IMR-90 (cell line): ENCODE measurements at places on chromosomes 7 and 10. TPM values are rescaled to one million over a fixed set of nuclear protein-coding genes. Genes with fewer than 3 reads are reported as not detected.

Gene SUN3
- total RNA-seq, result not detected in 2 replicates

Gene UBE2H
- total RNA-seq, result 34.6 and 39.2 TPM in 2 replicates

Gene FAM25G
- not detected in 2 replicates for total RNA-seq

Gene NOS3
- total RNA-seq, result 0.28 and 0.72 TPM in 2 replicates

Gene RASSF4
- 5.9 and 6.1 TPM in 2 replicates for total RNA-seq

Gene CNNM1
- total RNA-seq, result 0.18 and 0.28 TPM in 2 replicates

Gene NRAP
- total RNA-seq, result not detected in 2 replicates

GRCh38 chr7:46220066-46220630 is 299.1 kb upstream of the IGFBP3 start:
- no peak overlapping the region for H3K27ac ChIP-seq
- no peak overlapping the region for H3K4me3 ChIP-seq
- DNase-seq, result peak; percentile 23
- H3K4me1 ChIP-seq, result no peaks in the 10 kb centered on the region
- H3K36me3 ChIP-seq, result no peaks in the 10 kb centered on the region
- H3K27me3 ChIP-seq, result peaks cover 2% of the 10 kb centered on the region; the same call in 1 of the 2 replicates

- H3K4me3 ChIP-seq, result no peak overlapping the region
- no peaks in the 10 kb centered on the region for H3K36me3 ChIP-seq
- no peaks in the 10 kb centered on the region for H3K27me3 ChIP-seq
- peaks cover 13% of the 10 kb centered on the region for H3K4me1 ChIP-seq
- no peak for DNase-seq
Measured at GRCh38 chr7:54995166-54995565, 23.7 kb upstream of the EGFR start.

- H3K27me3 ChIP-seq, result no peaks in the 10 kb centered on the region; the same call in 1 of the 2 replicates
- no peaks in the 10 kb centered on the region for H3K36me3 ChIP-seq
- no peak overlapping the region for H3K27ac ChIP-seq
- H3K4me3 ChIP-seq, result no peak overlapping the region
- no peak for DNase-seq
Measured at GRCh38 chr7:136146925-136147324, 169.8 kb upstream of the MTPN start.

GRCh38 chr10:62250594-62251198 is 17.9 kb downstream of the RTKN2 start:
- H3K4me3 ChIP-seq, result no peak overlapping the region
- no peaks in the 10 kb centered on the region for H3K27me3 ChIP-seq
- H3K4me1 ChIP-seq, result no peaks in the 10 kb centered on the region; the same call in 1 of the 2 replicates

DNA sequence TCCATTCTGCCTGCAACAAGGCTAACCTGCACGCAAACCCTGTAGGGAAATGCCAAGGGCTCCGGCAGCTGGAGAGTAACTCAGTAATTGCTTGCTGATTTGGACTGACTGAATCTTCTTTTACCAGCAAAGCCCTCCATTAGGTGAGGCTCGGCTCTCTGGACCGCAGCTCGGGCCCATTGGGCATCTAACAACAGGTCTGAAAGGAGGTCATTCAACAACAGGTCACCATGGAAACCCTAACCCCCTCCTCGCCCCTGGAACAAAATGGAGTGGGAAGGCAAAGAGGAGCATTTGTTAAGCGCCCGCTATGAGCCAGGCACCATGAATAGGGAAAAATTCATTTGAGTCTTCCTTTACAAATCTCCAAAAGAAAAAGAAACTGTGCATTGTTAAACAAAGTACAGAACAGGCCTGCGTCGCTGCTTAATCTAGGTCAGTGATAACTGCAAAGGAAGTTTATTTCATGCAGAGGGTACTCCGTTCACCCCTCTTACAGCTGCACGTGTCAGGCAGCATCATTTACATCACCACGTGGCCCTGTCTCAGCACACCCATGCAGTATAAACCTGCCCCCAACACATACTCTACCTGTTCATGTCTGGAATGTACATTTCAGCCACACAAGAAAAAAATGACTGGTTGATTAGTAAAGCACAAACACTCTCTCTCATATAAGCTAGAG is 248.8 kb upstream of the NEBL start:
- no peaks in the 10 kb centered on the region for H3K27me3 ChIP-seq
- H3K27ac ChIP-seq, result no peak overlapping the region
- H3K4me3 ChIP-seq, result no peak overlapping the region
- DNase-seq, result no peak
- no peaks in the 10 kb centered on the region for H3K4me1 ChIP-seq
- H3K36me3 ChIP-seq, result no peaks in the 10 kb centered on the region

DNA sequence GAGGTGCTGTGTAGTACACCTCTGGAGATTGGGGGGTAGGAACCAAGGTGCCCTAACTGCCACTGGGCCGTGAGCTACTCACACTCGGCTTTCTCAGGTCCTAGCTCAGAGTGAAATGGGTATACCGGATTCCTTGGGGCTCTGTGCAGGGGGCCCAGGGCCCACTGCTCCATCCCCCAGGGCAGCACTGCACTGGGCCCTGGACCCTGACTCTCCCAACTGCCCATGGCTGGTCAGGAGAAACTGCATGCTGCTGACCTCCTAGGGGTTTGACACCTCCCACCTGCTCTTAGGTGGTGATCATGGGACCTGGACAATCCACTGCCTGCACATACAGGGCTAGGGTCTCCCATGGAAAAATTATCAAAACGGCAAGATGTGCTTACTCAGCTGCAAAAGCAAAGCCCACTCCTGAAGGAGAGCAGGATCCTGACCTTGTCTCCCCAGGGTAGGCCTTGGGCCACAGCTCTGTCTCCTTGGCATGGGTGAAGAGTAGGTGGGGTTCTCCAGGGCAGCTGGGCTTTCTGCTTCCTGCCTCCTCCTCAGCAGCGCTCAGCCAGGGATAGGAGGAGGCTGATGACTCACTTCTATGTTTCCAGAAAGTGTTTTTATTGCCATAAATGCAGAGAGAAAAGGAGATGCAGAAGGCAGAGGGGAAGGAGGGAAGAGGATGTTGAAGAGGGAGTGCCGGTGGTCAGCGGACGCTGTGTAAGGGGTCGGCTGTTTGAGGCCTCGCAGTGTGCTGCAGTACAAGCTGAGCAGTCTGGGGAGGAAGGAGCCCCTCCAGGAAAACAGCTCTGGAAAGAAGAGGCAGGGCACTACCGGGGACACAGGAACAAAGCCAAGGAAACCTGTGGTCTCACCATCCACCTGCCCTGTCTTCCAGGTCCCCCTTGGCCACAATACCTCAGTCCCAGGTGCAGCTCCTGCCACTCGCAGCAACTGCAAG is 107.8 kb downstream of the ARHGAP22 start:
- no peak overlapping the region for H3K4me3 ChIP-seq
- H3K27me3 ChIP-seq, result no peaks in the 10 kb centered on the region
- peak; percentile 78 for DNase-seq
- peaks cover 23% of the 10 kb centered on the region for H3K4me1 ChIP-seq
- H3K36me3 ChIP-seq, result no peaks in the 10 kb centered on the region
- H3K27ac ChIP-seq, result peak overlapping the region; percentile 44; the same call in 1 of the 2 replicates

- H3K36me3 ChIP-seq, result no peaks in the 10 kb centered on the region
- DNase-seq, result no peak
- H3K27ac ChIP-seq, result no peak overlapping the region
Measured at GRCh38 chr10:132606031-132606491, 68.5 kb downstream of the INPP5A start.

DNA sequence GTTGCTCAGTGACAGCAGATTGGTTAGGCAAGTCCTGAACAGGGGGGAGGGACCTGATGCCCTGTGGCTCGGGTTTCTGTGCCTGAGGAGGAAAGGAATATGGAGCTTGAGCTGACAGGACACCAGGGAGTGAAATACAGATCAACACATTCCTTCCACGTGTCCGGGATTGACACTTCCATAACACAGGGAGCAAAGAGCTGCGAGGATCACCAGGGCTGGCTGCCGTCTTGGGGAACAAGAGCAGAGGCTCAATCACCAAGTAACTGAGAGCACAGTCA is 36.7 kb upstream of the EFCAB10 start:
- H3K27ac ChIP-seq, result no peak overlapping the region
- H3K36me3 ChIP-seq, result peaks cover 24% of the 10 kb centered on the region
- H3K27me3 ChIP-seq, result no peaks in the 10 kb centered on the region
- no peak overlapping the region for H3K4me3 ChIP-seq
- no peaks in the 10 kb centered on the region; the same call in 1 of the 2 replicates for H3K4me1 ChIP-seq

DNA sequence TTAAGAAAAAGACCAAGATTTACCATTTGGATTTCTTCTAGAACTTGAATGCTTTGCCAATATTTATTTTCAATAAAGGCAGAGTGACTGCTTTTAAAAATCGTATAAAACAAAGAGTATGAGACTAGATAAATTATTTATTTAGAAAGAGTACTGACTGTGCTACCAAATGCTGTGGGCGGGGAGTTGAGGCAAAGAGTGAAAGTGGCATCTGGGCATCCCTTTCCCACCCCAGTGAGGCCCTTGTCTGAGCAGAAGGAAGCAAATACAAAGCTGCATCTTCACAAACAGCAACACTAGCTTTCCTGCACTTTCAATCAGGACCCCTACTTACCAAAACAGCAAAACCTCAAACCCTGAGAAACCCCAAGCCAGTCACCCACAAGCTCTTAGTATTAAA is 34.9 kb downstream of the ITGB1 start:
- no peak overlapping the region for H3K4me3 ChIP-seq
- peaks cover 68% of the 10 kb centered on the region for H3K36me3 ChIP-seq
- H3K27me3 ChIP-seq, result no peaks in the 10 kb centered on the region
- H3K27ac ChIP-seq, result peak overlapping the region; percentile 3; the same call in 1 of the 2 replicates
- no peak for DNase-seq

- H3K27ac ChIP-seq, result no peak overlapping the region
- peaks cover 8% of the 10 kb centered on the region; the same call in 1 of the 2 replicates for H3K4me1 ChIP-seq
- no peak overlapping the region for H3K4me3 ChIP-seq
- peaks cover 72% of the 10 kb centered on the region for H3K27me3 ChIP-seq
- H3K36me3 ChIP-seq, result no peaks in the 10 kb centered on the region
Measured at GRCh38 chr10:102413806-102414561, 4.6 kb downstream of the PSD start.

- no peaks in the 10 kb centered on the region for H3K27me3 ChIP-seq
- H3K36me3 ChIP-seq, result no peaks in the 10 kb centered on the region
- H3K4me1 ChIP-seq, result no peaks in the 10 kb centered on the region
- DNase-seq, result no peak
- H3K27ac ChIP-seq, result no peak overlapping the region
Measured at GRCh38 chr7:49294611-49295010, 370.3 kb downstream of the CDC14C start.

DNA sequence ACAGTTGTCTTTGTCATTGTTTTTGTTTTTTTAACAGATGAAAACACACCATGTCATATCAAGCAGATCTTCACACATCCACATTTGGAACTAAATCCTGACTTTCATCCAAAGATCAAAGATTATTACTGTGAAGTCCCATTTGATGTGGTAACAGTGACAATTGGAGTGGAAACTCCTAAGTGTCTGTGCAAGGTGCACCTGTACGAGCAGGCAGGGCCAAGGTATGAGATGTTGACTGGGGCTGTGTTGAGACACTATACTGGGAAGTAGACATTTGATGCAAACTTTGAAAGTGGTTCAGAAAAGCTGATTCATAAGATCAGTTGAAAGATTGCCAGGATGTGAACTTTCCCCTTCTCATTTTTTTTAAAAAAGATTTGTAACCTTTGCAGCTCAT is 152.3 kb downstream of the CPED1 start:
- H3K27ac ChIP-seq, result no peak overlapping the region
- peaks cover 6% of the 10 kb centered on the region for H3K36me3 ChIP-seq
- 0 out of 2 replicates have a peak, but pooled peaks cover 1% of the 10 kb centered on the region for H3K4me1 ChIP-seq
- no peaks in the 10 kb centered on the region for H3K27me3 ChIP-seq
- DNase-seq, result no peak

DNA sequence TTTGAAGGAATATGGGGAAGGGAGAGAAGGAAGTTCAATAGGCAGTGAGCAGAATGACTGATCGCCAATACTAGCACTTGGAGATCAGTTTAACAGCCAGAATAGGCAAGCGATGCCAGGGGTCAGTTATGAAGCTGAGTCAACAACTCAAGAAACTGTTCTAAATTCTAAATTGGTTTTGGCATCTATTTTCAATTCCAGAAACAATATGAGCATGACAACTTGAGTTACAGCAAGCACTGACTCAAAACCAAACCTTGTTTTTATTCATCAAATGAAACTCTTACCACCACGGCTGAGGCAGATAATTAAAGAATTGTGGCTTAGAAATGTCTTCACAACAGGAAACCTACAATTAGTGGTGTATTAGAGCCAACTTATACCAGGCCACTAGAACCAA is 180.5 kb upstream of the ASAH2 start:
- no peak for DNase-seq
- H3K27ac ChIP-seq, result no peak overlapping the region
- peaks cover 5% of the 10 kb centered on the region for H3K4me1 ChIP-seq
- H3K27me3 ChIP-seq, result no peaks in the 10 kb centered on the region
- H3K36me3 ChIP-seq, result no peaks in the 10 kb centered on the region

GRCh38 chr7:81186691-81187090 is 267.8 kb upstream of the SEMA3C start:
- no peaks in the 10 kb centered on the region for H3K27me3 ChIP-seq
- no peaks in the 10 kb centered on the region for H3K36me3 ChIP-seq
- no peak overlapping the region for H3K4me3 ChIP-seq
- H3K27ac ChIP-seq, result no peak overlapping the region
- peak; percentile 24 for DNase-seq

GRCh38 chr10:74104996-74105395 is 45.6 kb downstream of the AP3M1 start:
- no peak overlapping the region for H3K27ac ChIP-seq
- H3K4me1 ChIP-seq, result no peaks in the 10 kb centered on the region
- no peak for DNase-seq
- peaks cover 74% of the 10 kb centered on the region for H3K36me3 ChIP-seq

GRCh38 chr10:131812736-131813604 is 87.8 kb upstream of the PPP2R2D start:
- H3K36me3 ChIP-seq, result no peaks in the 10 kb centered on the region
- no peak overlapping the region for H3K27ac ChIP-seq
- H3K4me1 ChIP-seq, result no peaks in the 10 kb centered on the region
- no peaks in the 10 kb centered on the region for H3K27me3 ChIP-seq
- DNase-seq, result no peak

DNA sequence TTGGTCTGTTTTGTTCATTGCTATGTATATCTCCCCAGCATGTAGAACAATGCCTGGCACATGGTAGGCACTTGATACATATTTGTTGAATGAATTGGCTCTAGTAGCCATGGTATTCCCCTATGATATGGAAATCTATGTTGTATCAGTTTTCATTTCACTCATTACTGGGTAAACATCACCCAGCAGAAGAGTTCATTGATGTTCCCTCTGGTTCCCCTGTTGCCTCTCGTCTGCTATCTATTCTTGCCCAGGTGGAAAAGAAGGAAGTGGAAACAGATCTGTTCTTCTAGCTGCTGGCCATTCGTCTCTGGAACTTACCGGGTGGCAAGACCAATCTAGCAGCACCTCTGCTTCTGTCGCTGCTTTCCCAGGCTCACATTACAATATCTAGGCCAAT is 71.5 kb downstream of the LRRC4 start:
- H3K36me3 ChIP-seq, result peaks cover 6% of the 10 kb centered on the region
- H3K27ac ChIP-seq, result no peak overlapping the region
- DNase-seq, result no peak
- H3K4me3 ChIP-seq, result no peak overlapping the region

GRCh38 chr7:27150568-27151340 is 1.6 kb downstream of the HOXA3 start:
- peaks cover 15% of the 10 kb centered on the region for H3K4me1 ChIP-seq
- H3K27me3 ChIP-seq, result no peaks in the 10 kb centered on the region
- peak overlapping the region; percentile 54 for H3K4me3 ChIP-seq
- peak; percentile 78 for DNase-seq

GRCh38 chr10:86284355-86285105 is 82.1 kb downstream of the GRID1 start:
- DNase-seq, result no peak
- H3K36me3 ChIP-seq, result no peaks in the 10 kb centered on the region
- no peaks in the 10 kb centered on the region for H3K27me3 ChIP-seq
- H3K27ac ChIP-seq, result no peak overlapping the region
- no peaks in the 10 kb centered on the region for H3K4me1 ChIP-seq

- H3K27me3 ChIP-seq, result no peaks in the 10 kb centered on the region
- H3K36me3 ChIP-seq, result peaks cover 38% of the 10 kb centered on the region
- H3K4me1 ChIP-seq, result no peaks in the 10 kb centered on the region
- peak; percentile 10 for DNase-seq
Measured at GRCh38 chr10:29522061-29522855, 112.5 kb downstream of the SVIL start.
